ENCODE measurements at places on chromosomes 5 and 9.

- no peak for DNase-seq
Observed at GRCh38 chr5:147426640-147427327, 83.1 kb downstream of the DPYSL3 start.

DNA sequence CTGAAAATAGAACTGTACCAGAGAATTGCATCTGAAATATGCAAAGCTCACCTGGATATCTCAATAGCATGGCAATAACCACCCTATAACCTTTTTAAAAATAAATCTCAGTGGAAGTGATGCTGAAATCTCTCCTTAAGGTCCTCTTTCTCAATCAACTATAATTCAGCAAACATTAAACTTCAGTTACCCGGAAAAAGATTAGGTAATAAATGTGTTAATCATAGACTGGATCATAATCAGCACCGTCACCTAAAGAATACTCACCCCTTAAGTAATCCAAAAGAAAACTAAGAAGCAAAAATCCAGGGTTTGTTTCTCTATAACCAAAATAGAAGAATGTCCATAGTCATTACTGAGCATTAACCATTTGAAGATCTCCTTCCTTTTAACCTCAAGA, 44.3 kb upstream of the DENND4C start:
- DNase-seq: no peak

DNA sequence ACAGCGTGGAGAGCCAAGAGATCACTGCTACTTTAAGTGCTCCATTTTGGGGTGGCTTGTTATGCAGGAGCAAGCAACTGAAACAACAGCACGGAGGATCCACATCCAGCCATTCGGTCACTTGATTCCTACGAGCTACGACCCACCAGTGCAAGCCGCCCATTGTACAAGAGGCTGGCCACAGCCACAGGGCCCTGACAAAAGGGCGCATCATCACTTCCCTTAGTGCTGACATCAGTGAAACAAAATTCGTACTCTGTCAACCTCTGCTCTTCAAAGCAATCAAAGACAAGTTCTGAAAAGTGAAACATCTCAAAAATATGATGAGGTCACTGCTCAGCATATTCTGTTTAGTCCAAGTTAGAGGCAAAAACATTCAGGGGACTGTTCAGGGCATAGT, 168.4 kb downstream of the GADD45G start:
- DNase-seq: no peak

DNA sequence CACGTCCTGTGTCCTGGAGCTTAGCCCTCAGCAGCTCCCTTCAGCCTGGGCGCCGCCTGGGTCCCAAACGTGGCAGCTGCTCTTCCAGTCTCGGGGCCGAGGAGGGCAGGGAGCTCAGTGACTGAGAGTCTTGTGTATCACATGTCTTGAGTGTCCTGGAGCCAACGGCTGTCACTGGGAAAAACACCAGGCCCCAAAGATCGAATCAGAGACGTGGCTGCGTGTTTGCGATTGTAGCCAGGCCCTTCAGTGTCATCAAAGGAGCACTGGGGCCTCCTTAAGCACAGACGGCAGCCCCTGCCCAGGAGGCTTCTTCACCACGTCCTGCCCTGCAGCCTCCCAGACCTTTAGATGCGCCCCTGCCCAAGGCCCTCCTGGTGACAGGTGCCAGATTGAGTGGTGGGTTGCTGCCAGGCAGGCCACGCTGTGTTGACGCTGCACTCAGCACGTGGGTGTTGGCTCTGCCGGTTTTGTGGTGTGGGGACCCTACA, 5.7 kb upstream of the EXOC3 start:
- no peak for DNase-seq

GRCh38 chr5:9498541-9499497, 47.1 kb downstream of the SEMA5A start:
- no peak for DNase-seq

- no peak for DNase-seq
Observed at GRCh38 chr5:132483661-132484390, 6.7 kb downstream of the IRF1 start.

DNA sequence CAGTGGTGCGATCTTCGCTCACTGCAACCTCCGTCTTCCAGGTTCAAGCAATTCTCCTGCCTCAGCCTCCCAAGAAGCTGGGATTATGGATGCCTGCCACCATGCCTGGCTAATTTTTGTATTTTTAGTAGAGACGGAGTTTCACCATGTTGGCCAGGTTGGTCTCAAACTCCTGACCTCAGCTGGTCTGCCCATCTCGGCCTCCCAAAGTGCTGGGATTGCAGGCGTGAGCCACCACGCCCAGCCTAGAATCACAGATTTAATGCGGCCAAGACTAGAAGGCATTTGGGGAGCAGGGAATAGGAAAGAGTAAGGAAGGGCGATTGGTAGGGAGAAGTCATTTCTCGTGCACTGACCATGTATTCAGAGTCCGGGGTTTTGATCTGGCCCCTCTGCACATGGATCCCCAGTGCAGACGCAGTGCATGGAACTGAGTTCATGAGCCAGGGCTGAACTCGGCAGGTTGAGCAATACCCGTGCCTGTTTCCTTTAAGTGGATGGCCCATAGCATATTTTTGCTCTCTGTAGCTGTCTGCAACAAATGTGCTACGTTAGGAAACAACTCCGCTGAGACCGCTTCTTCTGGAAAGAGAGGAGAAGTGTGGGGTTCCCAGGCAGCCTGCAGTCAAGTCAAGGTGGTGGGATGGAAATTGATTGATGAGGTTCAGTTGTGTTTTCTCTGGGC, 3.4 kb upstream of the HMCN2 start:
- DNase-seq: no peak

DNA sequence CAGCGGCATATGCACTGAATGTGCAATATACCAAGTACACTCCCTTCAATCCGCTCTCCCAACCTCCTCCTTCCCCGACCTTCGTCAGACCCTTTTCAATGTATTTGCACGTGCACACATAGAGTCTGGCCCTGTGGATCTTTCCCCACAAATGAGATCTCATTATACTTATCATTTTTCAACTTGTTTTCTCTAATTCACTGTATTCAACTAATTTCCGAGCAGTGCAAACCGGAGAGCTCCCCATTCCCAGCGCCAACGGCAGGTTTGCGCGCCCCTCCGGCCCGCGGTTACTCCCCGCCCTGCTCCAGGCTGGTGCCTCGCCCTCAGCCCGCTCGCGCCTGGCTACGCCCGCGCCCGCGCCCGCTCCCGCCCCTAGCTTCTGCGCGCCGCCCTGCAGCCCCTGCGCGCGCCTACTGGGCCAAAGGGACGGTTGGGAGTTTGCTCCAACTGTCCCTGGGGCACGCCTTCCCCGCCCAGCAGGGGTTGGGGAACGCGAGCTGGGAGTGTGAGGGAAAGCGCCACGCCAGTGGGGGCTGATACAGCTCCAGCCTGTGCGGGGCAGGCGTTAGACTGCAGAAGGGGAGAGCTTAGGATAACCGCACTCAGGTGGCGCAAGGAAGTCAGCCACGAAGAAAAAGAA, 3.3 kb upstream of the CDC20B start:
- DNase-seq: no peak

DNA sequence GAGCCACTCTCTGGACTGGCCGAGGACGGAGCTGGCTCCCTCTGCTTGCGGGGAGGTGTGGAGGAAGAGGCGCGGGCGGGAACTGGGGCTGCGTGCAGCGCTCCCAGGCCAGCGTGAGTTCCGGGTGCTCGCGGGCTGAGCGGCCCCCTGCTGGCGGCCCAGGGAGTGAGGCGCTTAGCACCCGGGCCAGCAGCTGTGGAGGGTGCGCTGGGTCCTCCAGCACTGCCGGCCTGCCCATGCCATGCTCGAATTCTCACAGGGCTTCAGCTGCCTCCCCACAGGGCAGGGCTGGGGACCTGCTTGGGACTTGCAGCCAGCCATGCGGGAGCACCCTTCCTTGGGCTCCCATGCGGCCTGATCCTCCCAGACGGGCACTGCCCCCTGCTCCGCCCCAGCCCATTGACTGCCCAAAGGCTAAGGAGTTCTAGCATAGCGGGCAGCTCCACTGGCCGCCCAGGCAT, 416.9 kb downstream of the MRPS30 start:
- DNase-seq: no peak

GRCh38 chr5:101338226-101338625, 435.1 kb upstream of the ST8SIA4 start:
- no peak for DNase-seq

- DNase-seq: no peak
Observed at GRCh38 chr5:93567424-93567823, 13.6 kb downstream of the NR2F1-AS1 start.

DNA sequence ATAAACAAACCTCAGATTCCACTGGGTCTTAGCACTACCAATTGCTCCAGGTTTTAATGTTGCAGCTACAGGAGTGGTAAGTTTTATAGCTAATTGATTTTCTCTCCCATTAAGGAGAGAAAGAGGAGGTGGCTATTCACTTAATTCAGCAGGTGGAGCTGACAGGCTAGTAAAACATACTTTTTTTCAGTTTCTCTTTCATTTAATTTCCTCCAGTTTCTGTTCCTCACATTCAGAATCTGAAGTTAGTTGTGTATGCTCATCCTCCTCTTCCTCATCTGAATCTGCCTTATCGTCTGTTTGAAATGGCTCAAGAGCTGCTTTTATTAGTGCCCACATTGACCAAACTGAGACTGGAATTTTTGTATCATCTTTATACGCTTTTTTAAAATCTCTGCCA, 98.0 kb downstream of the PLPPR1 start:
- DNase-seq: no peak

GRCh38 chr5:178113841-178114324, 551 bp downstream of the N4BP3 start:
- DNase-seq: no peak

DNA sequence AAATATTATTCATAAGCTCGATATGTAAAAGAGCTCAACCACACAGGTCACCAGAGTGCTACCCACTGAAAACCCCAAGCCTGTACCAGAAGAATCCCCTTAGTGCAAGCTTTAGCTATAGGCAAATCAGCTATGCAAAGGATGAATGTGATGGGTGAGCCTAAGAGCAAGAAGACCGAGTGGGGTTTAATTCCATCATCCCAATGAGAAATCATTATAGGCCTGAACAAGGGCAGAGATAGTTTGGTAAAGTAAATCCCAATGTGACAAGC, 21.8 kb downstream of the ELOVL7 start:
- DNase-seq: no peak

- DNase-seq: no peak
Observed at GRCh38 chr5:165360784-165361542, 1855.5 kb downstream of the MAT2B start.

DNA sequence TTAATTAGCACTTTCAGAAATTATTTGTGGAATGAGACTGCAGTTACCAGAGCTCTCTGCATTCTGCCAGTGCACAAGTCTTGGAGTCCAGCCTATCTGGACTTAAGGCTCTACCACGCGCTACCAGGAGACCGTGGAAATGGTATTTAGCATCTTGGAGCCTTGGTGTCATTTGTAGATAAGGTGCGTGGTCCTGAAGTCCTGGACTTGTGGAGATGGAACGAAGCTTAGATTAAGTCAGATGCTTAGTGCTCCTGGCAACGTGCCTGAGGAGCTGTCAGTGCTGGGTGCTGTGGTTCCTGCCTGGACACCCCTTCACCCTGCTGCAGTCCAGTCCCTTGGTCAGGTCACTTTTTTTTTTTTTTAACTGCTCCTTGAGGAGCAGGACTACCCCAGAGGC, 59.7 kb downstream of the RCL1 start:
- DNase-seq: no peak

DNA sequence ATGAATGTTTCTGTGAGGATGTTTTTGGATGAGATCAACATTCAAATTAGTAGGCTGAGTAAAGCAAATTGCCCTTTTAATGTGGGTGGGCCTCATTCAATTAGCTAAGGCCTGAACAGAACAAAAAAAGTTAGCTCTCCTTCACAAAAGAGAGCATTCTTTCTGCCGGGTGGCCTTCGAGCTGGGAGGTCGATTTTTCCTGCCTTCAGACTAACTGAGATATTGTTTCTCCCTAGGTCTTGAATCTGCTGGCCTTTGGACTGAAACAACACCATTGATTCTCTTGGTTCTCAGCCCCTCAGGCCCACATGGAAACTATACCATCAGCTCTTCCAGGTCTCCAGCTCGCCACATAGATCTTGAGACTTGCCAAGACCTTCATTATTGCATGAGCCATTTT, 29.1 kb upstream of the FREM1 start:
- no peak for DNase-seq

- no peak for DNase-seq
Observed at GRCh38 chr9:117929868-117930267, 225.7 kb downstream of the TLR4 start.

- DNase-seq: no peak
Observed at GRCh38 chr9:129237803-129238202, 59.7 kb upstream of the IER5L start.

DNA sequence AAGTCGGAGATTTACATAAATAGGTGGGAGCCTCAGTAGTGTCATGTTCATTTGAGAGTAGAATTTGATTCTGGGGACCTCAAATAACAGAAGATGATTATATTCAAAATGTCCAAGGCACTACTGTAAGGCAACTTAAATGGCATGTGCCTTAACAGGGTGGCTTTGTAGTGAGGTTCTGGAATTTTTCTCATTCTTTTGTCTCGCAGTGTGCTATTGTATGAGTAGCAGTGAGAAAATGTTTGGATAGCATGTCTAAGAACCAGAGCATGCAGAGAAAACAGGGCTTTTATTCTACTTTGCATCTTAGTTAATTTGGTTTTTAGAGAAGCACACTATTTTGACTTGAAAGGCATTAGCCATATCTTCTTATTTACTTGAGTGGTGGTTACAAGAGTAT, 25.0 kb downstream of the MAST4 start:
- DNase-seq: no peak

GRCh38 chr9:97740848-97741821, 44.0 kb upstream of the XPA start:
- peak; percentile 9 for DNase-seq

DNA sequence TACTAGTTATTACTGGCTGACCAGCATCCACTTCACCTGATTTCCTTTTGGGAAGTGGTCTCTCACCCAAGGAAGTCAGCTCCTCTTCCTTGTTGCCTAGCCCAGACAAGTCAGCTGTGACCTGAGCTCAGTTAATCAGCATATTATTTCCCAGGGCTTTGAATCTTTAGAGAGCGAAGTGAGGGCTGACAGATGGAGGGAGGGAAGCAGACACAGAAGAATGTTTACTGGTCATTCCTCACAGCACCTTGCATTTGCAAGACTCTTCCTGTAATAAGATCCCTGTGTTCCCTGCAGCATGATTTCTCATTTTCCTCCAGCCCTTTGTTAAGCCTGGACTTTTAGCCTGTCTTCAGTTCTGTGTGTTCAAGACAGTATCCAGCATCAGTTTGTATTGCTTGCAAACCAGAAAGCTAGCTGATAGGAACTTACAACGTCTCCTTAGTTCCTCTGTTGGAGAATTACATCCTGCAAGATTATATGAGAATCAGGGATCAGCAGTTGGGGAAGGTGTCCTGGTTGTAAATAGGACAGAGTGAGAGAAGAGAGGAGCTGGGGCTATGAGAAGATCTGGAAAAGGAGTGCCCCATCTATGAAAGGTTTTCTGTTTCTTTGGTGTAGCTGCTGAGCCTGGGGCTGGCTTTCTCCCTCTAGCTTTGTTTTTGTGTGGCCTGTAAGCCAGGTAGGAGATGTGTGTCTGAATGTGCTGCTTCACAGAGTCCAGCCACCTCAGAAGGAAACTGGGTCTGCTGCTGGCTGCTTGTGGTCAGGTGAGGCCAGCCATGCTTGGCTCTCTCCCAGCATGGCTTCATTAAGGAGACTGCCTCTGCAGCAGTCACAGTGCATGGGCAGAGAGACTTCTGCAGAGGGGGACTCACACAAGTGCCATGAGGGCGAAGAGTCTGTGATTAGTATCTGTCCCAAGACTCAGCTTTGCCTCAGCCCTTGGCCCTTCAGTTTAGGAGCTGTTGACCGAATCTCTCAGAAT, 50.3 kb downstream of the MAN2A1 start:
- DNase-seq: no peak

GRCh38 chr5:159313197-159313596, 17.1 kb downstream of the IL12B start:
- DNase-seq: no peak

GRCh38 chr9:99556998-99557397, 264.7 kb upstream of the NR4A3 start:
- no peak for DNase-seq

All from activated CD4-positive, alpha-beta T cell treated with anti-CD3 and anti-CD28 coated beads, Interleukin-2, amount 50 U/mL, for 1 hour (primary cell).